Panc1 (cell line): ENCODE measurements at places on chromosomes 6 and 20. TPM values are rescaled to one million over a fixed set of nuclear protein-coding genes. Genes with fewer than 3 reads are reported as not detected.

The ARMC12 gene
- 1.4 TPM for total RNA-seq

The CGA gene
- total RNA-seq: not detected

The TAF4 gene
- 21.0 TPM for total RNA-seq

The KCNS1 gene
- total RNA-seq: not detected

The SNX21 gene
- 25.7 TPM for total RNA-seq

The SLPI gene
- 0.74 TPM for total RNA-seq

GRCh38 chr6:157834549-157834948 lies 11.5 kb downstream of the SNX9 start:
- H3K4me3 ChIP-seq: no peak overlapping the region
- no peaks in the 10 kb centered on the region for H3K36me3 ChIP-seq
- no peak for DNase-seq
- H3K4me1 ChIP-seq: peaks cover 67% of the 10 kb centered on the region

- no peaks in the 10 kb centered on the region for H3K4me1 ChIP-seq
Observed at GRCh38 chr20:56014998-56015397, 9.7 kb upstream of the CBLN4 start.

DNA sequence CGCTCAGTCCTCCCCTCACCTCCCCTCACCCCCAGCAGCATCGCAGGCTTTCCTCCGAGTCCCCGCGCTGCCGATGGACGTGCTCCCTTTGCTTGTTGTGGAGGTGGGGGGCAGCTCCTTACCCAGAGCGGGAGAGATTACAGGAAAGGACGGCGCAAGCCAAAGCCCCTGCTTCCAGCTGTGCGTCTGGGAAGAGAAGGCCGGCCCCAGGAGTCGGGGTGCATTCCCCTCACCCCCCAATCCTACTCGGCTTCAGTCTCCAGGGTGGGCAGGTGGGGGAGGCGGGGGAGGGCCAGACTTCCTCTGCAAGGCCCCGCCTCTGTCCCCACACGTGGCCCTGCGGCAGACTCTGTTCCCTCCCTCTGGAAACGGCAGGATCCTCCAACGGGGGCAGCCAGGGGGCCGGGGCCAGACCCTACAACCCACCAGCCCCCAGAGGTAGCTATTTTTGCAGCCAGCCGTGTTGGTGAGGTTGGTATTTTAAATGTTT lies 43.6 kb downstream of the NTSR1 start:
- H3K36me3 ChIP-seq: no peaks in the 10 kb centered on the region; the same call in 1 of the 2 replicates
- peak overlapping the region; percentile 59 for H3K27ac ChIP-seq
- H3K4me3 ChIP-seq: no peak overlapping the region
- peaks cover 17% of the 10 kb centered on the region for H3K4me1 ChIP-seq

- 0 out of 2 replicates have a peak, but pooled peaks cover 3% of the 10 kb centered on the region for H3K27me3 ChIP-seq
- H3K36me3 ChIP-seq: no peaks in the 10 kb centered on the region
- no peak overlapping the region for H3K27ac ChIP-seq
Observed at GRCh38 chr6:166244353-166245045, 63.7 kb downstream of the PRR18 start.

GRCh38 chr20:38726804-38727606 lies 2.7 kb downstream of the SLC32A1 start:
- no peak for DNase-seq
- no peak overlapping the region for H3K4me3 ChIP-seq
- peaks cover 6% of the 10 kb centered on the region; the same call in 1 of the 2 replicates for H3K4me1 ChIP-seq
- H3K36me3 ChIP-seq: no peaks in the 10 kb centered on the region
- H3K27ac ChIP-seq: no peak overlapping the region
- H3K27me3 ChIP-seq: peaks cover 25% of the 10 kb centered on the region; the same call in 1 of the 2 replicates

- DNase-seq: no peak
- H3K36me3 ChIP-seq: no peaks in the 10 kb centered on the region
- no peak overlapping the region for H3K27ac ChIP-seq
- H3K4me3 ChIP-seq: no peak overlapping the region
- H3K27me3 ChIP-seq: no peaks in the 10 kb centered on the region
- peaks cover 15% of the 10 kb centered on the region for H3K4me1 ChIP-seq
Observed at GRCh38 chr6:15791448-15792181, 128.8 kb upstream of the DTNBP1 start.

- DNase-seq: peak; percentile 25
- no peak overlapping the region for H3K4me3 ChIP-seq
- H3K4me1 ChIP-seq: no peaks in the 10 kb centered on the region
- H3K36me3 ChIP-seq: no peaks in the 10 kb centered on the region
- peaks cover 18% of the 10 kb centered on the region for H3K27me3 ChIP-seq
Observed at GRCh38 chr6:24933868-24934401, 1.8 kb downstream of the RIPOR2 start.

DNA sequence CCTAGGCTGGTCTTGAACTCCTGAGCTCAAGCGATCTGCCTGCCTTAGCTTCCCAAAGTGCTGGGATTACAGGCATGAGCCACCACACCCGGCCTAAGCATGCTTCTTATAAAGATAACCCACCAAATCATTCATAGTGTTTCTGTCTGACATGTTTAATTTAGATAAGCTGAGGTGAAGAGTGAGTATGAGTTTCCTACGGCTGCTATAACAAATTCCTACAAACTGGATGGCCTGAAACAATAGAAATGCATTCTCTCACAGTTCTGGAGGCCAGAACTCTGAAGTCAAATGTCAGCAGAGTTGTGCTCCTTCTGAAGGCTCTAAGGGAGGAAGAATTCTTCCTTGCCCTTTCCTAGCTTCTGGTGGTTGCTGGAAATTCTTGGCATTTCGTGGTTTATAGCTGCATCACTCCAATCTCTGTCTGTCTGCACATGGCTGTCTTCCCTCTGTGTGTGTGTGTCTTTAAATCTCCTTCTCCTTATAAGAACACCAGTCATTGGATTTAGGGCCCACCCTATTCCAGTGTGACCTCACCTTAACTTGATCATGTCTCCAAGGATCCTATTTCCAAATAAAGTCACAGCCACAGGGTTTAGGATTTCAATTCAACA lies 29.9 kb downstream of the MAPK13 start:
- no peak overlapping the region for H3K27ac ChIP-seq
- H3K36me3 ChIP-seq: no peaks in the 10 kb centered on the region
- DNase-seq: no peak
- H3K4me1 ChIP-seq: no peaks in the 10 kb centered on the region
- H3K4me3 ChIP-seq: no peak overlapping the region
- no peaks in the 10 kb centered on the region for H3K27me3 ChIP-seq

- no peak for DNase-seq
- peaks cover 8% of the 10 kb centered on the region for H3K27me3 ChIP-seq
Observed at GRCh38 chr6:137571854-137572253, 77.7 kb upstream of the OLIG3 start.

DNA sequence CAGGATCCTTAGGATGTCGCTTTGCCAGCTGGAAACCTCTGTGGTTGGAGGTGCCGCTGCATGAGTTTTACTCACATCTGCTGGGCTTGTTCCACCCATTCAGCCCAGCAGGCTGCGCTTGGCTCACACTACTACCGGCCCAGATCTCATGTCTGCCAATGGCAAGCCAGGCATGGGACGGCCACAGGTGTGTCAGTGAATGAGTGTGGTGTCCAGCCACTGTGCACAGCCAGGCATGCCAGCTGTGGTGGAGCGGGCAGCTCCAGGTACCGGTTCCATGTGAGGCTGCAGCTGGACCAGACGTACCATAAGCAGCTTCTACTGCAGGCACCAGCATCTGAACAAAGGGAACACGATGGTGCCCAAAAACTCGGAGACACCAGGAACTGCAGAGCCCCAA lies 33.1 kb upstream of the ASF1A start:
- no peak overlapping the region for H3K4me3 ChIP-seq
- H3K27me3 ChIP-seq: no peaks in the 10 kb centered on the region
- no peaks in the 10 kb centered on the region for H3K36me3 ChIP-seq
- no peak overlapping the region for H3K27ac ChIP-seq
- H3K4me1 ChIP-seq: peaks cover 20% of the 10 kb centered on the region
- DNase-seq: no peak

DNA sequence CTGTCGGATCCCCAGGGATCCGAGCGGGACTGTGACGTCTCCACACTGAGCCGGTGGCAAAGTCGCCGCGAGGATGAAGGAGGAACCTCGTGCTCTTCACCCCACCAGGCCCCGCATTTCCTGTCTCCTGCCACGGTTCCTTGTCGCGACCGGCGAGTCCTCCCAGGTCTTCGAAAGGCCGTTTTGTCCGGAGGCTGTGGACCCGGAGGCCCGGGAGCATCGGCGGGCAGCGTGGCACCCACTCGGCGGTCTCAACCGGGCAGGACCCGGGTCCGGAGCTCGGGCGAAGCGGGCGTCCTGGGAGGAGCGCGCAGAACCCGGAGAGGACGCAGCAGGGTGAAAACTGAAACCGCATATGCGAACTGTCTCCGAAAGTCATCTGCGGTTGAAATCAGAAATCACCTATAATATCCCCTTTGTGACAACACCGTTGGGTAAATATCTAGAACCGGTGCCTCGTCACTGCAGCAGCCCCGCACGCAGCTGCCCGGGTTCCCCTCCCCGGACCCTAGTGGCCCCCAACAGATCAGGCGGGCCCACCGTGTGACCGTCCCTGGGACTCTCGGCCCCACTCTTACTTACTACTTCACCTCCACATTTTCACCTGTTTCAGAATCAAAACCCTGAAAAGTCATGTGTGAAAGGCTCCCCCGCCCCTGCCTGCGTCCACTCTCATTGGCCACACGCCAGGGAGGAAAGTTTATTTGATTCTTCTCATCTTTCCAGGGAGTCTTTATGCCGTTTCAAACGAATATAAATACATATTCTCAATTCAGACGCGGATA lies 3.1 kb upstream of the ULBP2 start:
- H3K4me1 ChIP-seq: peaks cover 6% of the 10 kb centered on the region
- H3K27me3 ChIP-seq: peaks cover 15% of the 10 kb centered on the region
- DNase-seq: no peak
- H3K36me3 ChIP-seq: no peaks in the 10 kb centered on the region

DNA sequence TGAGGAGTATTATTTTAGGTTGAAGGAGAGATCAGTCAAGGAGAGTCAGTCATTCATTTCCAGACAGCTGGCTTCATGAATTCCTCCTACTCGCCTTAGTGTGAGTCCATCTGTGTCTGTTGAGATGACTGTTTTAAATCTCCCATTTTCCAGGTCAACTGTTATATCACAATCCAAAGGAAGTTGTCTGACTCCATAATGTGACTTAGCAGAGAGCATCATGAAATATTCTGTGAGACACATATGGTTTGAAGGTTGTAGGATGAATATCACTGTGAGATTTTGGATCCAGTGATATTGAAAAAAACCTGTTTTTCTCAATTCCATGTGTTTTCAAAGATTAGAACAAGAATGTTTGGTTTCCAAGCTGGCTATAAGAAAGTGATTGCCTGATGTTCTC lies 530.2 kb upstream of the MAN1A1 start:
- H3K27me3 ChIP-seq: no peaks in the 10 kb centered on the region
- DNase-seq: no peak
- H3K4me1 ChIP-seq: no peaks in the 10 kb centered on the region
- no peak overlapping the region for H3K4me3 ChIP-seq
- no peaks in the 10 kb centered on the region for H3K36me3 ChIP-seq
- H3K27ac ChIP-seq: no peak overlapping the region

DNA sequence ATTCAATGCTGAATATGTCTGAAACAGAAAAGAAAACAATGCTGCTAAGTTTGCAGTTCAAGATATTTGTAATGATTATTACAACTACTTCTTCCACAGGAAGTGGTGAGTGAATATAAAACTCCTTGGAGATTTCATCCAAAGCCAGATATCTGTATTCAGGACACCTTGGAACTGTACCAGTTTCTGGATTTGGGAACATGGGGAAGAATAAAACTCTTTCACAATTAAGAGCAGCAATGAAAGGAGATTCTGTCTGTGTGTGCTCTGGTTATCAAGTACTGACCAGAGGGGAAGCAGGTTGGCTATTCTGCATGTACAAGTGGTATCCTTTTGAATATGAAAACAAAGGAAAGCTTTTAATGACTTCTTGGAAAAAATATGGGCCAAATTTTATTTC lies 21.1 kb downstream of the ELOVL2 start:
- DNase-seq: no peak
- H3K4me3 ChIP-seq: no peak overlapping the region
- H3K4me1 ChIP-seq: peaks cover 34% of the 10 kb centered on the region
- no peaks in the 10 kb centered on the region for H3K27me3 ChIP-seq
- H3K27ac ChIP-seq: no peak overlapping the region

DNA sequence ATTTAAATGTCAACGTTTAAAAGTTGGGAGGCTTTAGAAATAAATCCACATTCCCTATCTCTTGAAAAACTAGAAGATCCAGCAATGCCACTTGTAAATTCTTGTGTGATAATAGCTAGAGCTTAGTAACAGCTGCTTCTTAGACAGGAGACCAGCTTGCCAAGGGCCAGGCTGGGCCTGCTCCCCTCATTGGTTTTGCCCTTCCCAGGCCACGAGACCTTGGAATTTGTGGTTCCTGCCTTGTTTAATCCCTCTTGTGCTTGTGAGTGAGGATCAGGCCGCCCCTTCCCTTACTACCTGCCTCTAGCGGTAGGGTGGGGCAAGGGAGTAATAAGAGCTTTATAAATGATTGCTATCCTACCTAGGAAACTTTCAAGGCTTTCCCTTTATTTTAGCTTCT lies 363.5 kb downstream of the SYNE1 start:
- no peak overlapping the region for H3K4me3 ChIP-seq
- DNase-seq: no peak

DNA sequence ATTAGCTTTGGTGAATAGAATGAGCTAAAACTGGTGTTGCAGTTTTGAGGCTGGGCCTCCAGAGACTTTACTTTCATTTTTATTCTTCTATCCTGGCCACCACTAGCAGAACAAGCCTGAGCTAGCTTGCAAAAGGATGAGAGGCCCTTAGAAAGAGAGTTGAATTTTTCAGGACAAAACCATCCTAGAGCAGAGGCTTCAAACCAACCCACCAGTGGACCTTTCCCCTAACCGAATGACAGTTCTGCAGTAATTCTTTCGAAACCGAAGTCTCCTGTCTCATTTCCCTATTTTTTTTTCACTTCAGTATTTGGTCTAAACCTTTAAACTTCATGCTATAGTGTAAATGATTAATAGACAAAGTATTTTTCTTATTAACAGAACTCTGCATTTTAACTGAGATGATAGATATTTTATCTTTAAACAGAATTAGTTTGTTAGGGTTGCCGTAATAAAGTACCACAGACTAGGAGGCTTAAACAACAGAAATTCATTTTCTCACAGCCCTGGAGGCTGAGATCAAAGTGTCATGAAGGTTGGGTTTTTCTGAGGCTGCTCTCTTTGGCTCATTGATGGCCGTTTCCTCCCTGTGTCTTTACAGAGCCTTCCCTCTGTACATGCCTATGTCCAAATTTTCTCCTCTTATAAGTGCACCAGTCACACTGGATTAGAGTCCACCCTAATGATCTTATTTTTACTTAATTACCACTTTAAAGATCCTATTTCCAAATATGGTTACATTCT lies 80.6 kb upstream of the PAK5 start:
- no peak for DNase-seq
- H3K27ac ChIP-seq: no peak overlapping the region
- no peaks in the 10 kb centered on the region for H3K36me3 ChIP-seq
- H3K4me3 ChIP-seq: no peak overlapping the region
- no peaks in the 10 kb centered on the region for H3K27me3 ChIP-seq
- H3K4me1 ChIP-seq: no peaks in the 10 kb centered on the region
